Bronchial smooth muscle cell (primary cell): ENCODE measurements at places on chromosomes 4 and X. TPM values are rescaled to one million over a fixed set of nuclear protein-coding genes. Genes with fewer than 3 reads are reported as not detected.

The KLHL34 gene
- not detected in 2 replicates for total RNA-seq

The ANOS1 gene
- 0.26 TPM in 1 of 2 replicates, not detected in the other for total RNA-seq

The SPANXD gene
- total RNA-seq: not detected in 2 replicates

The GABRG1 gene
- total RNA-seq: not detected in 2 replicates

The ZFP92 gene
- total RNA-seq: under 0.01 TPM in 2 replicates

The TMEM129 gene
- total RNA-seq: 29.2 and 40.1 TPM in 2 replicates

The NR3C2 gene
- 1.5 and 2.4 TPM in 2 replicates for total RNA-seq

The FAAH2 gene
- total RNA-seq: 0.26 and 0.47 TPM in 2 replicates

The ERCC6L gene
- 0.09 and 0.47 TPM in 2 replicates for total RNA-seq

The CTAG1A gene
- total RNA-seq: not detected in 2 replicates

The NXF2B gene
- not detected in 2 replicates for total RNA-seq

The PDGFC gene
- 39.4 and 41.9 TPM in 2 replicates for total RNA-seq

The MFSD8 gene
- 14.5 and 15.2 TPM in 2 replicates for total RNA-seq

The SAGE1 gene
- under 0.01 TPM in 1 of 2 replicates, not detected in the other for total RNA-seq

The PSAPL1 gene
- total RNA-seq: not detected in 2 replicates

The COL25A1 gene
- total RNA-seq: 0.16 and 0.34 TPM in 2 replicates

The SSX5 gene
- total RNA-seq: not detected in 2 replicates

The BMPR1B gene
- 0.09 and 0.47 TPM in 2 replicates for total RNA-seq

The TMEM187 gene
- 6.6 and 6.8 TPM in 2 replicates for total RNA-seq

The GLRB gene
- total RNA-seq: 1.7 and 3.2 TPM in 2 replicates

The DUX4 gene
- total RNA-seq: not detected in 2 replicates

The DCAF4L1 gene
- under 0.01 TPM in 1 of 2 replicates, not detected in the other for total RNA-seq

The PNMA5 gene
- total RNA-seq: not detected in 2 replicates
